ENCODE measurements at places on chromosomes 11 and 22.

DNA sequence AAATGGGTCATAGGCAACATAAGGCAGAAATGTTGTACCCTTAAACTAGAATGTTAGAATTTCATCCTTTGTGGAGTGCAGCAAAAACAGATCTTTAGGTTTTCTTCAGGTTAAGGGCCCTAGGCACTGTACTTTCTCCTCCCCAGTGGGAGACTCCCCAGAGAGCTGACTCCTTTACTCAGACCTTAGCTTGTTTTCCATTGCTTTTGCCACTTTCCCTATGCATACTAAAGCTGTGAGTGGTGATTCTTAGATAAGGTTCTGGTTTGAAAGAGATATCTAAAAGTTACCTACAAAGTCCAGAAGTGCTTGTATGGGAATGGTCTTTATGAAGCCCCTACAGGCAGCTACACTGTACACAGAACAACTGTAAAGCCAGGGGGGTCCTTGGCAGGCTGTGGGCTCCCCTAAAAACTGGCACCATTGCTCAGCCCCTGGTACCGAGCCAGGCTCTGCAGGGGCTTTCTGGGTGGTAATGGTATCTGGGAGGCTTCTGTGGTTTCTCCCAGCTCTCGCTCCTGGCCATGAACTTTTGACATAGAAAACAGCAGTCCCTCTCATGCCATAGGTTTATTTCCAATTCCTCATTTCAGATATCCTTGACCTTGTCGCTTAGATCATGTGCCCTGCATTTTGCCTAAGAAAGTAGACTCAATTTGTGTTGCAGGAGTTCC, 23.2 kb downstream of the AMOTL1 start:
- no peak for DNase-seq

DNA sequence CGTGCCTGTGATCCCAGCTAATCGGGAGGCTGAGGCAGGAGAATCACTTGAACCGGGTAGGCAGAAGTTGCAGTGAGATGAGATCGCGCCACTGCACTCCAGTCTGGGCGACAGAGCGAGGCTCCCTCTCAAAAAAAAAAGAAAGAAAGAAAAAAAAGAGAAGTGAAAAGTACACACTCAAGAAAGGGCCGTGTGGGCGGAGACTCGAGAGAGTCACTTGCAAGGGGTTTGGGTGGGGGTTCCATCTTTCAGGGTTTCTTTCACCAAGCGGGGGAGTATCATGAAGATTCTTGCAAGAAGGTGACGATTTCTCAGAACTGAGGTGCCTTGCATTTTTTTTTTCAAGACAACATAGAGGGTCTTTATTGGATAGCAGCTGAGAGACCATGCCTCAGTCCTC, 4.0 kb upstream of the IFITM5 start:
- no peak for DNase-seq

DNA sequence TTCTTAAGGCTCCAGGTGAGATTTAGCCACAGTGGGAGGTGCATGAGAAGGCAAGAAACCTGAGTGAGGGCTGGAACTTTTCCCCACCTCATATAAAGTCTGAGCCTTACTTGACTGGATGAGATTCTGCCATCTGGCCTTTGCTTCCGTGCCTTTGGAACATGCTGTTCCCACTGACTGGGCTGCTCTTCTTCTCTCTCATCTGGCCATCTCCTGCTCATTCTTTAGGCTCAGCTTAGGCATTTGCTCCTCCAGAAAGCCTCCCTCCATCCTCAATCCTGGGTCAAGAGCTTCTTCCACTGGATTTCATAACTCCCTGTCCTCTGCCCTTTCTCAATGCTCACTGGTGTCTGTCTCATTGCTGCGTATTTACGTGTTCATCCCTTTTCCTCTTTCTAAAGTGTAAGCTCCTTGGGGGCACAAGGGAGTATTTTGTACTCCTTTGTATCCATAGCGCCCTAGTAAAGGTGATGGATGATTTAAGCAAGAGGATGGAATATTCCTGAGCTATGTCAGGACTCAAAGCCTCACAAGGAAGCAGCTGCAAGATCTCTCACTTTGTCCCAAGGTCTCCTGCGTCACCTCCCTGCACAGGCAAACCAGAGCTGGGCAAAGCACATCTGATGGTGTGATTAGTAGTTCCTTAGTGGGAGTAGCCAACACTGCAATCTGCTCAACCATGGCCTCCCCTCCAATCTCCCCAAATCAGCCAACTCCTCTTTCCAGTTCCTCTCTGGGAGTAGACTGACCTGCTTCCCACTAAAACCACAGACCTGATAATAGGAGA, 15.3 kb downstream of the HSPA8 start:
- DNase-seq: no peak

- DNase-seq: no peak
Observed at GRCh38 chr22:40120848-40121247, 56.9 kb upstream of the TNRC6B start.

DNA sequence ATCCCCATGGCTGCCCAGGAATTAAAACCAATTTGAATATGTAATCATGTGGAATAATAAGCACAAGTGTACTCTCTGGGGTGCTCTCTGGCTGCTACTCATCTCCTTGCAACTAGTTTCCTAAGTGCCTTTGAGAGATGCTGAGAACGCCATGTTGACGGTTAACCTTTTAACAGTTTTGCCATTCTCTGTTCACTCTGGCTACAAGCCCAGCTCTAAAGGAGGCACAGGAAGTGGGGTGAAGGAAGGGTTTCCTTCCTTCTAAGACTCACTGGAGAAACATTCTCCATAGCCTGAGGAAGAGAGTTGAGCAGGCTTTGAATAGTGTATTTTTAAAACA, 122.0 kb upstream of the ZC3H12C start:
- no peak for DNase-seq

- no peak for DNase-seq
Observed at GRCh38 chr11:91776655-91777054, 448.0 kb upstream of the FAT3 start.

GRCh38 chr11:44285756-44286155, 24.2 kb downstream of the ALX4 start:
- no peak for DNase-seq

Data from HEK293T (cell line).